ENCODE measurements at places on chromosomes 13 and 19.

DNA sequence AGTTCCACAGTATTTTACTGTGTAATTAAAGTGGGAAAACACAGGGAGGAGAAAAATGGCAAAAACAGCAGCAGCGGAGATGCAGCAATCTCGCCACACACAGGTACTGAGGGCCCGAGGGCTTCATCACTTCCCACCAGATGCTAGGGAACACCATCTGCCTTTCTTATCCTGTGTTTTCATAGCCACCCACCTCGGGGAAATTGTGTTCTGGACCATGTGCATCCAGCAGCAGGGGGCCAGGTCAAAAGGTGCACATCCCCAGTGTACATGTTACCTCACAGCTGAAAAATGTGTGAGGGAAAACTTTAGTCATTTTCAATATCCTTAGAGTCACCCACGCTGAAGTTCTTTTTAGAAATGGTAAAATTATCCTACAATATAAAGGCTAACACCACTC lies 30.2 kb downstream of the PDCD5 start:
- DNase-seq = peak; percentile 69

GRCh38 chr19:20278342-20278741 lies 111.3 kb downstream of the ZNF486 start:
- DNase-seq = no peak

GRCh38 chr13:59391696-59392095 lies 772.0 kb downstream of the DIAPH3 start:
- DNase-seq = peak; percentile 14

- DNase-seq = no peak
Observed at GRCh38 chr13:97266332-97266731, 44.2 kb downstream of the MBNL2 start.

Data from skeletal muscle cell (primary cell).